ENCODE measurements at places on chromosomes 16 and 17. TPM values are rescaled to one million over a fixed set of nuclear protein-coding genes. Genes with fewer than 3 reads are reported as not detected.

The HOXB4 gene
- total RNA-seq, result 4.8 TPM

The ERAL1 gene
- total RNA-seq, result 43.7 TPM

The CSH1 gene
- not detected for total RNA-seq

The MYH8 gene
- 853 TPM for total RNA-seq

The EMC6 gene
- 60.7 TPM for total RNA-seq

The APOBR gene
- not detected for total RNA-seq

The TP53TG3F gene
- total RNA-seq, result not detected

The IGSF6 gene
- not detected for total RNA-seq

The HIGD1B gene
- not detected for total RNA-seq

The SCGB1C2 gene
- total RNA-seq, result 1.1 TPM

The OR2C1 gene
- not detected for total RNA-seq

The DOC2A gene
- not detected for total RNA-seq

The GRIN2A gene
- total RNA-seq, result not detected

The WDR90 gene
- 6.5 TPM for total RNA-seq

The GINS2 gene
- total RNA-seq, result 0.88 TPM

The ZNF629 gene
- total RNA-seq, result 24.3 TPM

The RHBDL3 gene
- total RNA-seq, result 0.36 TPM

The C16orf96 gene
- total RNA-seq, result 0.11 TPM

The TAT gene
- total RNA-seq, result not detected

The SLC43A2 gene
- 13.9 TPM for total RNA-seq

The ORC6 gene
- 2.4 TPM for total RNA-seq

The PRR35 gene
- 12.5 TPM for total RNA-seq

The PLA2G10 gene
- total RNA-seq, result not detected

The MAP2K4 gene
- 39.3 TPM for total RNA-seq

All from myocyte (in vitro differentiated cells).